ENCODE measurements at places on chromosomes 6 and 20. TPM values are rescaled to one million over a fixed set of nuclear protein-coding genes. Genes with fewer than 3 reads are reported as not detected.

- peak; percentile 13 for DNase-seq
Observed at GRCh38 chr20:57656821-57657534, 36.8 kb upstream of the ZBP1 start.

DNA sequence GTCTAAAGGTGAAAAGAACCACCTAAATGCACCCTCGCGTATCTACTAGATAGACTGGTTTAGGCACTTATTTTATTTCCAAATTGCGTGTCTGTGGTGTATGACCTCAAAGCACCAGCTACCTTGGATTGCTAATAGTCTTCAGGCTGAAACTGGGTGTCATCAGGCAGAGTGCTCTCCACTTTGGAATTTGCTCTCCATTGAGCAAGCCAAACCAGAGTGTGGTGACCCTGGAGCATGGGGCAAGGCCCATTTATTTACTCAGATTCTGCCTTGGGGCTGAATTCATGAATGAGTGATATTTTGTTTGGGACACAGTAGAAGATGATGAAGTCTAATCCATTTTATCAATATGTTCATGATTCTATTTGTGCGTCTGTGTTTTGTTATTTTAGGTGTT is 812.8 kb upstream of the SLC35B3 start:
- DNase-seq: no peak

GRCh38 chr20:62550087-62550632 is 74.4 kb upstream of the GATA5 start:
- no peak for DNase-seq

GRCh38 chr6:144777249-144777648 is 492.1 kb downstream of the UTRN start:
- DNase-seq: no peak

Gene ZNF322
- total RNA-seq: 20.8 TPM

Gene SLC22A1
- total RNA-seq: 2.5 TPM

DNA sequence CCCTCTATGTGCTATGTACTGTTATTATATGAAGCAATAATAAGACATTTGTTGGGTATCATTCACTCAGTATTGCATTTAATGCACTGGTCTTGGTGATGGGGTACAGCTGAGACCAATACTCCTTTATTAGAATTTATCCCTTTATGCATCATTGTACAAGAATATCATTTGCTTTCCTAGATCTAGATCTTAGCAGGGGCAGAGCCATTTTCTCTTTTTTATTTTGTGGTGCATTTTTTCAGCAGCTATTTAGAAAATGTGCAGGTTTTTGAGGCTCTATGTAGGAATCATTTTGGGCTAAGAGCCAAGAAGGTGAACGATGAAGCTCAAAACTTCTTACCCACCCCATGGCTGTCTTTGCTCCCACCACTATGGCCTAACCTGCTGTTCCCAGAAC is 114.2 kb downstream of the OR2B2 start:
- DNase-seq: no peak

- DNase-seq: peak; percentile 55
Observed at GRCh38 chr6:45930420-45931040, 85.1 kb downstream of the CLIC5 start.

GRCh38 chr20:33233129-33233774 is 2.5 kb upstream of the BPIFA1 start:
- no peak for DNase-seq

GRCh38 chr20:47315339-47316056 is 41.0 kb downstream of the ZMYND8 start:
- DNase-seq: no peak
